ENCODE measurements at places on chromosomes 2 and 18.

- DNase-seq = no peak
Measured at GRCh38 chr18:57175532-57175931, 28.6 kb downstream of the BOD1L2 start.

- no peak for DNase-seq
Measured at GRCh38 chr2:240346015-240346752, 89.3 kb upstream of the GPC1 start.

GRCh38 chr2:133811409-133812125 is 243.3 kb upstream of the NCKAP5 start:
- no peak for DNase-seq

DNA sequence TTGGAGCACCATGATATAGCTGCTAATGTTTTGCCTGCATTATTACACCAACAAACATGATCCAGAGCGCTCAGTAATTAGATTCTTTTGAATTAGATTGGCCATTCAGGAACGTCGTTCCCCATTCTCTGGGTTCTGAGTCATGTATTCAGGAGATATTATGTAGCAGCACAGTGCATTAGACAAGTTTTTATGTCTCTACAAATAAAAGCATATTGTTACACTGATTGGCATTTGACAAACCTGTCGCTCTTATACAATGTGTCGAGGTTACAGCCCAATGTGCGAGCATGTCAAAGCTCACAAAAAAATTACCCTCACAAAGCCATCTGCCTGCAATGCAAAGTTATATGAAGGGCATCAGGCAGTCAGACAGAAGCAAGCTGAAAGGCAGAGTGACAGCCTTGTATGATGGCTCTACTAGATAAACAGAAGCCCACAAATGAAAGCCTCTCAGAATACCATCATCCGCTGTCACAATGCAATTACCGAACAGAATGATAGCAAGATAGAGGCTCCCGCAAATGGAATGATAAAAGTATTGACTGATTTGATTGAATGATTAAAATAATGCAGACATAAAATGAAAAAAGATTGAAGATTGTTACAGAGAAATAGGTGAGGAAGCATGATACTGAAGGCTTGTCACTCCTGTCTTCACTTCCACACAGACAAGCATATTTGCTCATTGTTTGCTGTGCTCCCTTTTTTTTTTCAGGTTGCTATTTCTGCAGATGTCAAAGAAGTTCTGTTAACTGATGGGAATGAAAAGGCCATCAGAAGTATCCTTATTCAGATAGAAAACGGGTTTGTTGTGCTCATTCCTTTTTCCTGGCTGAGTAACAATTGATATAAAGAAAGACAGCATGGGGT is 234.6 kb upstream of the SIX3 start:
- DNase-seq = no peak

GRCh38 chr2:152647552-152647951 is 69.7 kb downstream of the PRPF40A start:
- DNase-seq = no peak
